Activated CD4-positive, alpha-beta T cell treated with anti-CD3 and anti-CD28 coated beads, Interleukin-2, amount 50 U/mL, for 48 hours (primary cell): ENCODE measurements at places on chromosomes 4 and X.
A peak's percentile ranks its signal among the peaks of the same experiment; 100 is the strongest.

DNA sequence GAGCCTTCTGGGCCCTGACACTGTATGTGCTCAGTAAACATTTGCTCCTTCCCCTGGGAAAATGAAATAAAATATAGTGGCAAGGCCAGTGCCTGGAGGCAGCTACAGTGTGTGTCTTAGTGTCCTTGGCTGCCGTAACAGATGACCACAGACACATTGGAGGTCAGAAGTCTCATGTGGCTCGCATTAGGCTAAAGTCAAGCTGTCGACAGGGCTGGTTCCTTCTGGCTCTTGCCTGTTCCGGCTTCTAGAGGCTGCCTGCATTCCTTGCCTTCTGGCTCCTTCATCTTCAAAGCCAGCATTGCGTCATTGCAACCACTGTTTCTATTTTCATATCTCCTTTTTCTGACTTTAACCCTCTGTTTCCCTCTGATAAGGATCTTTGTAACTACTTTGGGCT lies 83.6 kb upstream of the STX18 start:
- no peak for DNase-seq

DNA sequence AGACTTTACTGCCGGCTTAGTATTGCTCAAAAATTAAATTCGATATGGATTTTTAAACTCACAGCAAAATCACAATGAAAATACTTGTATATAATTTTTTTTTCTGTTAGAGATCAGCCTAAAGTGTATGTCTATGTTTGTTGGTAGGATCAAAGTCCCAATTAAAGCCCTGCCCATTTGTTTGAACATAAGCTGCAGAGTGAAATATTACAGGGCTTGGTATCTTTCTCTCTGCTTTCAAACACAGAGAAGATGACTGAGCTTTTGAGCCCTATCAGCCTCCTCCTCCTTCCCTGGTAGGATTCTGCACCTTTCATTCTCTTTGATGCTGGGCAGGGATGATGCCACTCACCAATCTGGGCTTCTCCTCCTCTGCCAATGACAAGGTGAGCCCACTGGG lies 345.4 kb downstream of the PPP1R2C start:
- DNase-seq: no peak

DNA sequence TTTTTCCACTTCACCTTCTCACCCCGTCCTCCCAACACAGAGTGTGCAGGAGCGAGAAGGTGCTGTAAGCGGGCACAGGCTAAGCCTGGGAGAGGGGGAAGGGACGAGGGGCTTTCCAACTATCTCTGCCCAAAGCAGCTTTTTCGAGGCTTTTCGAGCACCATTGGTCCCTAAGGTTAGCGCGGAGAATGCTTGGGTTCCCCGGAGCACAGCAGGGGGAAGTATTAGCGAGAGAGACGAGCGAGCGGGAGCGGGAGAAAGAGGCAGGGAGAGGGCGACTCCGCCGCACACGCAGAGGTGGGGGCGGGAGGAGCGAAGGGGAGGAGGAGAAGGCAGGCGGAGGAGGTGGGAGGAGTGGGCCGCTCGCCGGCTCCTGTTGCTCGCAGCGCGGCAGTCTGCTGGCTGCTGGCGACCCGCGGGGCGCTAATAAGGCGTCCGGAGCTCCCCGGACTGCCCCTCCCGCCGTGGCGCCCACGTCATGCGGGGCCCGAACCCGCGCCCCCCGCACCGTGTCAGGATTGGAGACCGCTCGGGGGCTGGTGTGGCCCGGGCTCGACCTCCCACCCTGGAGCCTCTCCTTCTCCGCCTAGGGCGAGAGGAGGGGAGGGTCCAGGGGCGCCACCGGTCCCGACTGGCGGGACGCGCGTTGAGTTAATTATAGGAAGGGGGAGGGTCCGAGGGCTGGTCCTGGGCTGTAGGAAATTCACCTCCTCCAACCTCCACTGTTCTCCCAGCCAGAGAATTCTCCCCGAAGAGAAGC lies at the start of gene ADAMTS3:
ADAMTS3 (minus strand) TSS at position 263 of the 760 bp plus-strand sequence. CDS start 459 bp downstream, outside the sequence.
- no peak for DNase-seq

GRCh38 chr4:172410363-172410762 lies 597.2 kb downstream of the GALNTL6 start:
- DNase-seq: no peak

GRCh38 chrX:40278340-40279090 lies 180.8 kb upstream of the BCOR start:
- DNase-seq: peak; percentile 47

DNA sequence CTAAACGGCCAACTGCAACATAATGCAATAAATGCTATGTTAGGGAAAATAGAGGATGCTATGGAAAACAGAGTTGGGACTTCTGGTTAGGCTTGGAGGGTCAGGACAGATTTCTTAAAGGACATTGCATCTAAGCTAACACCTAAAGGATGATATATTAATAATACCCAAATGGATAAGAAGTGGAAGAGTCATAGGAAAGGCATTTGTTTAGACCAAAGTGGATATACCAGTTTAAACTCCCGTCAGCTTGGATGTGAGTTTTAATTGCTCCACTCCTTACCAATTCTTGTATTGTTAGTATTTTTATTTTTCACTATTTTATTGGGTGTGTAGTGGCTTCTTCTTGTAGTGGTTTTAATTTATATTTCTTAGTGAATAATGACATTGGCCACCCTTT lies 93.9 kb downstream of the PTPN13 start:
- DNase-seq: no peak

GRCh38 chrX:32894679-32895078 lies 316.7 kb downstream of the DMD start:
- DNase-seq: no peak

DNA sequence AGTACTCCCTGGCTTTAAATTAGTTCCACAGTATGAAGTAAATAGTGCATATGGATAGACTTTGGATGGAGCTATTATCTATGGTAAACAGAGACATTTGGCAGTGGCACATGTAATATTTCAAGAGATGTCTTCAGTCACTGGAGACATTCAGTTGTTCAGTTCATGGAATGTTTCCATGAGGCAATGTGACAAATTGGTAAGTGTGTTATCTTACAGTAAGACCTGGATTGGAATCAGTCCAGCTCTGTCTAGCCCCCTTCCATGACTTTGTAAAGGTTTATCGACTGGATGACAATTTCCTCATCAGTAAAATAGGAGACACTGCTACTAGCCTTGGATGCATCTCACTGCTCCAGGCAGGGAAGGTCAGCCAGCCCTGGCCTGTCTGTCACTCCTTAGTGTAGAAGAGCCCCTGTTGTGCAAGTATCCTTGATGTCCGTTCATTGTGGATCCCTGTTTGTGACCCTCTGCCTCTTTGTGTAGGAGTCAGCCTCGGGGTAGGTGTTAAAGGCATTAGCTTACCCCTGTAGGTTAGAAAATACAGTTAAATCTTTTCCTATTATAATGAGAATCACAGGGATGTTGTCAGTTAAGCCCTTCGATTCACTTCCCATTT lies 335.9 kb downstream of the ANK2 start:
- DNase-seq: no peak

GRCh38 chrX:42955349-42955748 lies 177.4 kb upstream of the PPP1R2C start:
- DNase-seq: no peak

GRCh38 chr4:139720806-139721205 lies 55.2 kb downstream of the MGST2 start:
- DNase-seq: no peak

- DNase-seq: no peak
Observed at GRCh38 chr4:184705692-184706091, 28.2 kb downstream of the CENPU start.

- DNase-seq: no peak
Observed at GRCh38 chrX:11185861-11186260, 74.7 kb downstream of the HCCS start.

DNA sequence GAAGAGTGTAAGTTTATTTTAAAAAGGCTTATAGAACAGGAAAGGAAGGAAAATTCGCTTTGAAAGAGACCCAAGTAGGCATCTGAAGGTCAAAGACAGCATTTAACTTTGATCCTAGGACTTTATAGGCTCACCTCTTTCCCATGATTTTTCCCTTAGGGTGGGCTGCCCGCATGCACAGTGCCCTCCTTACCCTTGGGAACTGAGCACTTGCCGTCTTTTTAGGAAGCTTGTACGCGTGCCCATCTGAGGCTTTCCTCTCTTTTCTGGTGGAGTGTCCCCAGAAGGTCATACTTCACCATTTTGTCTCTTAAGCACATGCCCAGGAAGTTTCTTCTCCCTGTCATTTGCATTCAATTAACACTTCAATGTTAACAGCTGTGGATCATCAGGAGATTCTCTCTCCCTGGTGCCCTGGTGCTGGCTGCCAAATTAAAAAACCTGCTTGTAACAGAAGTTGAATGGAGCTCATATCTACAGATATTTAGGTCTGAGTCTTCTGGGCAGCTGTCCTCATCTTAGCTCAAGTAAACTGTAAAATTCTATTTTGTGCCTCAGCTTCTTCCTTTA lies 38.4 kb upstream of the IL9R start:
- DNase-seq: no peak

GRCh38 chr4:10664408-10664807 lies 20.2 kb downstream of the CLNK start:
- DNase-seq: no peak

DNA sequence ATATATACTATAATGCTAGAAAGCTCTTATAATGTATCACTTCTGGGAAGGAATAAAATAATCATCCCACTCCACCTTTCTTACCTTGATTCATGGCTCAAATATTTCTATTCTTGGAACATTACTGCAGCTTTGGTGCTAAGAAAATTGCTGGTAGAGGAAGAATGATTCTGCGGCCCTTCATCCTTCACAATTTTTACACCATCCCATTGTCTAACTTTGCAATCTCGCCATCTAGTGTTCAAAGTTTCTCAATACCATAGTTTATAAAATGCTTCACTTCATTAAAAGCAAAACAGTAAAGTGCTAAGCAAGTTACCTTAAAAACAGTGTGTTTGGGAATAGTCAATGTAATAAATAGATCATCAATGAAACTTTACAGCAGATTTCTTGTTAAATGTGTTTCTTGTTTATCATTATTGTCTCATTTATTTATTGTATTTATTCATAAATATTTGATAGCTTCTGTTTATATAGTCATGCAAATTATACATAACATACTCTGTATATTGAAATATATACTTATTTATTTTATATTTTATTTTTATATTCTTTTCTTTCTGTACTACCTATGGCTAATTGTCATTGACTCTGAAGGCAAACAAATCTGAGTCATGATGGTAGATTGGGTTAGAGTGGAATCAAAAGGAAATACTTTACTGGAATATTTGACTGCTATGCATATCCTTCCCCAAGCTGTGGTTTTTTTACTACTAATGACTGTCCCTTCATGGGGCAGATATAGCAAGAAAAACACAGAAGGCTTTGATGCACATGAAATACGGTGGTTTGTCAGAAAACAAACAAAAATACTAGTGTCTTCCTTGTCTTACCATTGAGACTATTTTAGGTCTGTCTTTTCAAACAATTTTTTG lies 390.7 kb downstream of the MAPK10 start:
- DNase-seq: no peak

DNA sequence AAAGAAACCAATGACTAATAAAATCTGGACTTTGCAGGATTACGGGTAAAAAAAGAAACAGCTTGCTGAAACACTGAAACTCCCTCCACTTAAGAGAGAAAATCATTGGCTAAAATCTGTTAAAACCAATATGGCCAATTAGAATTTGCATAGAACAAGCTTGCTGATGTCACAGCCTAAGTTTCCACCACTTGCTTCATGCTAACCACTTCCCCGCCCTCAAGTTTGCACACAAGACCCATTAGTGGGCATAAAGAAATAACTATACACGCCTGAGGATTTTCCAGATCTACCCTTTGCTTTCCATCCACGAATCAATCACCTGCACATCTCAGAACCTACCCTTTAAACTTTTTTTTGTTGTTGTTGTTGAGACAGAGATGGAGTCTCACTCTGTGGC lies 42.7 kb upstream of the PHEX start:
- DNase-seq: peak; percentile 10

- no peak for DNase-seq
Observed at GRCh38 chr4:146059865-146060264, 115.7 kb upstream of the LSM6 start.

DNA sequence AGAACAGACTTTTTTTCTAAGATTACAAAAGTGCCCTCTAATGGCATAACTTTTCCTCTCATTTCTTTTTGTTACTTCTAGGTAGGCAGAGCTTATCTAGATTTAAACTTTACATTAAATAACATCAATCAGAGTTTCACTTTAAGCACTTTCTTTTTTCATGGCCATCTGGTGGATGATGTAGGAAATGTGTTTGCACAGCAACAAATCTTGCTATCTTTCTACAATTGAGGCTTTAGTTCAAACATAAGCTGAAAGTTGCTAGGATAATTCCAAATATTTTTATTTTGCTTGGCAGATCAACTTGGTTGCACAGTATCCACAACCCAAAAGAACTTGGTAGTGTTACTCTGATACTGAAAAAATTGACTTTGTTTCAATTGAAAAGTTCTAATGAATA lies 22.0 kb downstream of the NDNF start:
- no peak for DNase-seq

GRCh38 chr4:3494462-3494871 lies 31.4 kb downstream of the DOK7 start:
- no peak for DNase-seq

- DNase-seq: no peak
Observed at GRCh38 chr4:104589264-104589868, 94.7 kb upstream of the CXXC4 start.

- no peak for DNase-seq
Observed at GRCh38 chr4:136156947-136157346, 1375.3 kb downstream of the PCDH18 start.

DNA sequence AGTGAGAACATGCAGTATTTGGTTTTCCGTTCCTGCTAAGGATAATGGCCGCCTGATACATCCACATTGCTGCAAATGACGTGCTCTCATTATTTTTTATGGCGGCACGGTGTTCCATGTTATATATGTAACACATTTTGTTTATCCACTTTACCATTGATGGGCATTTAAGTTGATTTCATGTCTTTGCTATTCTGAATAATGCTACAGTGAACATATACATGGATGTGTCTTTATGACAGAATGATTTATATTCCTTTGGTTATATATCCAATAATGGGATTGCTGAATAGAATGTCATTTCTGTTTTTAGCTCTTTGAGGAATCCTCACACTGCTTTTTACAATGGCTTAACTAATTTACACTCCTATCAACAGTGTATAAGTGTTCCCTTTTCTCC lies 1223.2 kb downstream of the RAPGEF2 start:
- no peak for DNase-seq

- no peak for DNase-seq
Observed at GRCh38 chrX:153560000-153560399, 38.9 kb downstream of the CCNQ start.

GRCh38 chrX:13376857-13377549 lies 57.1 kb upstream of the ATXN3L start:
- peak; percentile 14 for DNase-seq

DNA sequence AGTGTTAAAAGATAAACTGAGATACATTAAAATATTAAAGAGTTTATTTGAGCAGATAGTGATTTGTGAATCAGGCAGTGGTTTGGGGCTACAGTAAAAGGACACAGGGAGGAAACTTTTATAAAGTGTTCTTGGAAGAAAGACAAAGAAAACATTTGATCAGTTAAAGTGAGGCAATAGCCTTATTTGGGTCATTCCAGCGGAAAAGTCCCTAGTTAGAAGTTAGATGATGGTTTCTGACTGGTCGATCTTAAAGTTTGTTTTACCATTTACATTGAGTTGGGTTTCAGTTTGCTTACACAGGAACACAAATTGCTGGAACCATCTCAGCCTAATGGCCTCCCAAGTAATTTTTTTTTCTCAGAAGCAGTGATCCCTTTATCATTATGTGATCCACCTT lies 69.7 kb downstream of the PPP1R2C start:
- DNase-seq: no peak

GRCh38 chr4:73729534-73730165 lies 10.7 kb upstream of the CXCL8 start:
- DNase-seq: no peak

- no peak for DNase-seq
Observed at GRCh38 chr4:137635601-137636000, 103.3 kb upstream of the PCDH18 start.

GRCh38 chr4:155703486-155704247 lies 37.0 kb downstream of the GUCY1A1 start:
- no peak for DNase-seq
